Ovary (tissue), 10 donors: ENCODE measurements at places on chromosomes 1 and 21. TPM values are rescaled to one million over a fixed set of nuclear protein-coding genes. Genes with fewer than 3 reads are reported as not detected.

TMEM61 gene
- not detected for polyA plus RNA-seq

ARHGEF16 gene
- 0.13 TPM for polyA plus RNA-seq

MYBPH gene
- 0.04 TPM for polyA plus RNA-seq

DNAJC16 gene
- polyA plus RNA-seq: 4.7 TPM

NBPF11 gene
- 10.0 TPM for polyA plus RNA-seq

ATP1A4 gene
- polyA plus RNA-seq: not detected

SH3BP5L gene
- polyA plus RNA-seq: 8.1 TPM

VAV3 gene
- polyA plus RNA-seq: 0.81 TPM

GBP5 gene
- polyA plus RNA-seq: 8.6 TPM

GJA8 gene
- not detected for polyA plus RNA-seq

LCE1E gene
- polyA plus RNA-seq: not detected

TNFSF4 gene
- 2.1 TPM for polyA plus RNA-seq

CLDN19 gene
- 0.07 TPM for polyA plus RNA-seq

ZBTB7B gene
- 3.6 TPM for polyA plus RNA-seq

TNFAIP8L2 gene
- 2.1 TPM for polyA plus RNA-seq

COL6A1 gene
- polyA plus RNA-seq: 905 TPM

SLFNL1 gene
- 0.23 TPM for polyA plus RNA-seq

RPE65 gene
- 0.05 TPM for polyA plus RNA-seq

SPATA17 gene
- polyA plus RNA-seq: 0.16 TPM

KCNC4 gene
- polyA plus RNA-seq: 5.0 TPM

MYCL gene
- 1.3 TPM for polyA plus RNA-seq

CLDN8 gene
- polyA plus RNA-seq: not detected

IFNLR1 gene
- polyA plus RNA-seq: 0.42 TPM

VASH2 gene
- 0.74 TPM for polyA plus RNA-seq

DVL1 gene
- 51.2 TPM for polyA plus RNA-seq

FAM151A gene
- not detected for polyA plus RNA-seq

CTPS1 gene
- 5.9 TPM for polyA plus RNA-seq

TSSK3 gene
- 0.78 TPM for polyA plus RNA-seq

SIK1 gene
- 7.2 TPM for polyA plus RNA-seq

EPS15 gene
- 20.9 TPM for polyA plus RNA-seq

GJA5 gene
- 10.6 TPM for polyA plus RNA-seq

HJV gene
- not detected for polyA plus RNA-seq

CCDC185 gene
- polyA plus RNA-seq: not detected

MAP3K21 gene
- polyA plus RNA-seq: 0.87 TPM

OR2L5 gene
- not detected for polyA plus RNA-seq

AMY2A gene
- 0.15 TPM for polyA plus RNA-seq

SLAMF7 gene
- 0.36 TPM for polyA plus RNA-seq

DCDC2B gene
- 0.05 TPM for polyA plus RNA-seq

ENAH gene
- polyA plus RNA-seq: 40.1 TPM

TMEM222 gene
- 50.8 TPM for polyA plus RNA-seq

SLC5A9 gene
- not detected for polyA plus RNA-seq

LIPI gene
- polyA plus RNA-seq: not detected

NTMT2 gene
- not detected for polyA plus RNA-seq

PADI4 gene
- 0.11 TPM for polyA plus RNA-seq

MIXL1 gene
- polyA plus RNA-seq: 0.23 TPM

SPOCD1 gene
- polyA plus RNA-seq: 0.42 TPM

HSD11B1 gene
- polyA plus RNA-seq: 32.0 TPM

NUP210L gene
- polyA plus RNA-seq: not detected

RNU1-2 gene
- not detected for polyA plus RNA-seq

GPX7 gene
- polyA plus RNA-seq: 23.7 TPM

SNAPIN gene
- polyA plus RNA-seq: 41.3 TPM

DMRTA2 gene
- not detected for polyA plus RNA-seq

LRRC38 gene
- 0.27 TPM for polyA plus RNA-seq

TFF2 gene
- polyA plus RNA-seq: not detected

CEP104 gene
- polyA plus RNA-seq: 39.0 TPM

GPR153 gene
- polyA plus RNA-seq: 4.2 TPM

TRAF3IP3 gene
- polyA plus RNA-seq: 5.6 TPM

RNF223 gene
- not detected for polyA plus RNA-seq
